NCI-H1092 (cell line): ENCODE measurements at places on chromosomes 7 and 10.

DNA sequence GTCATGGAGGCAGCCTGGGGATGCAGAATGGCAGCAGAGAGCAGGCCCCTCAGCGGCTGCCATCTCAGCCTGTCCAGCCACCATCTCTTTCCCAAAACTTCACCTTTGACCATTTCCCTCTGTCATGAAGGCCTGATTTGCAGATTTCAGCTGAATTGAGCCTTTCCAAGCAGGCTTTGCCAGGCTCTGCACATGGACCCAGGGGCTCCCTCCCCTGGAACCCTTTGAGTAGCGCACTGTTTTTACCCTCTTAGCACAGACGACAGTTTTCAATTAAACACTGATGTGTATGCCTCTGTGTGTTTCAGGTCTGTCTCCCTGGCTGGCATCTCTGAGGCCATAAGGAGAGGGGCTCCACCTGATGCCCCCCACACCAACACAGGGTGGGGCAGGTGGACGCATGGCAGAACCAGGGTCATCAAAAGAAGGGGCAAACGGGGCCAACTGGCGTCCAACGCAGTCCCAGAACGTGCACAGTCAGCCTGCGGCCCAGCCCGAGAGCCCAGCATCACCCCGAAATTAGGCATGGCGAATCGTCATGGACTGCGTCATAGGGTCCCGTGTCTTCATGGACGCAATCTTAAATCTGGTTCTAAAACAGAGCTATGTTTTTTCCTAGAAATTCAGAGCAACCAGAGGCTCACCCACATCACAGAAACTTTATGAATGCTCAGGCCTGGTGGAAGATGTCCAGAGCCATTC is 185.0 kb upstream of the TCERG1L start:
- DNase-seq: no peak

GRCh38 chr7:10596827-10597226 is 376.8 kb upstream of the PHF14 start:
- no peak for DNase-seq

DNA sequence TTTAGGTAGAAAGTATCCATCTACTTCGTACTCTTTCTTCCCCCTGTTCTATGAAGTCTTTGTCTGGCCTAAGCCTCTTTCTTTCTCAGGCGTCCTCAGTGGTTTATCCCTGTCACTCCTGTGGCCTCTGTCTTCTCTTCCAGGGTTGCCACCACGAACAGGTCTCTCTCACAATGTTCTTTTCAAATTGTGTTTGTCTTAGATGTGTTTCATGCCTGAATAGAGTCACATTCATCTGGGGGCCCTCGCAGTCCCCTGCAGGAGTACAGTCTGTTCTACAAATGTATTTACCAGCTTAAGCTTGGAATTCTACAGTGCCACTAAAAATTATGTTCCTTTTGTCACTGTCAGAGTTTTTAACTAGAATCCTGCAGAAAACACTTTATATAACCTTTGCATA is 680.4 kb upstream of the FOXK1 start:
- no peak for DNase-seq

- no peak for DNase-seq
Measured at GRCh38 chr10:75417522-75417927, 13.9 kb upstream of the LRMDA start.

DNA sequence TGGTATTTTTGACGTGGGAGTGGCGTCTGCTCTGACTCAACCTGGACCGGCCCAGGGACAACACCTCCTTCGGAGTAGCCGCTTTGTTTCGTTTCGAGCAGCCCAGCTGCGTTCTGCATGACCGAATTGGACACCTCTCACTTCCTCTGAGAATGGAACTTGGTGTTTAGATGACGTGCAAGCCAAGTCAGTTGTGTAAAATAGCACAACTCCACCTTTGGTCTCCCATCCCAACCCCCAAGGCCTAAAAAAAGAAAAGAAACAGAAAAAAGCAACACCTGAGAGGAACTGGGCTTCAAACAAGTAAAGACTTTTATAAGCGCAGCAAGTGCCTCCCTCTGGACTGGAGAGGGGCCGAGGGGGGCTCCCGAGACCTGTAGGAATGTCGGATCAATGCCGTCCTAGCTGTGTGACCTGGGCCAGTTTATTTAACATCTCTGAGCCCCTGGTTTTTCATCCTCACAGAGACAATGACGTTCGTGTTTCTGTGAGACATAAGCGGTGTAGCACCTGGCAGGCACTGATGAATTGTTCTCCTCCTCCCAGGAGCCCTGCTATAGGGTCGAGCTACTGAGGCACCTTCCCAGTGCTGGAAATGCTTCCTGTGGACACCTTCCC is 52.0 kb upstream of the SMNDC1 start:
- no peak for DNase-seq

DNA sequence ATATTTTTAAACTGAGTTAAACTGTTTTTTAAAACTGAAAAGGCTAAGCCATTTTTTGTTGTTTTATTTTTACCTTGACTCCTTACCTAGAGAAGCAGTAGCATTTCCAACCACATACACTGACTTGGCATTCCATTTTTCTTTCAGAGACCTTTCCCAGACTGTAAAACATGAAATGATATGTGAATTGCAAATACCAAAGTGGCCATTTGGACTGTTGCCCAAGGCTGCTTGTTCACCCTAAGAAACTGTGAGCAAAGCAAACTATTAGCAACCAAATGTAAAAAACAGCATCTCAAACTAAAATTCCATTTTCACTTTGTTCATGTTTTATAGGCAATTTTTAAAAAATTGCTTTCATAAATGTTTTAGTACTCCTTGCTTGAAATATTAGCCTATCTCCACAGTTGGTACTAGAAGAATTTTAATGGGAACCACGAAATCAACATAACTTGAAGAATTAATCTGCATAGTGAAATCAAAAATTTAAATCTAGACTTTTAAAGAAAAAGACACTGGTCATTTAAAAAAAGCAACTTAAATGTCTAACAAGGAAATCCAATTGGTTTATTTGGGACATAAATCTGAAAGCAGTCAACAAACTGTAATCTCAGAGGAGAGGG is 10.8 kb downstream of the UROS start:
- DNase-seq: no peak

GRCh38 chr7:124449896-124450295 is 315.7 kb downstream of the GPR37 start:
- DNase-seq: no peak

DNA sequence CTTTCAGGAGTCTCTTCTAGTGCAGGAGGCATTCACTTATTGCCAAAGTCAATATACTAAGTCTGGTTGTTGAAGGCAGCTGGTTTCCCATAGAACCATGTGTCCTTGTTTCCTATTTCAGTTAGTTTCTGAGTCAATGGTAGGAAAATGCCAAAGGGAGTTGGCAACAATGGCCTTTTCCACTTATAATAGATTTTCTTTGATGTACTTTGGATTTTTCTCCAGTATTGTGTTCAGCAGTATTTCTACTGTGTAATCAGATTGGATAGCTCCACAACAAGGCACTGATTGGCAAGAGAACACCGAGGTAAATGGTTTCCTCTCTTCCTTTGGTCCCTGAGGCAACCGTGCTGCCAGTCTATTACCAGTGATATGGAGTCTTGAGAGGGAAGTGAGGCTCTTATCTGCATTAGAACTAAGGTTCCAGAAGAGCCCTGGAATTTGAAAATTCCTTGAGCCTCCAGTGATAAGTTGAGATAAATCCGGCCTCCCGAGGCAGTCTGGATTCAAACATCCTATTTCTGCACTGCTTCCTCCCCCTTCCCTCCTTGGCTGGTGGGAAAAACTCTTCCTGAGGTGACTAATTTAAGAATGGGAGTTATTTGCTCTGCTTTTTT is 7.9 kb upstream of the SEPTIN7 start:
- peak; percentile 78 for DNase-seq

DNA sequence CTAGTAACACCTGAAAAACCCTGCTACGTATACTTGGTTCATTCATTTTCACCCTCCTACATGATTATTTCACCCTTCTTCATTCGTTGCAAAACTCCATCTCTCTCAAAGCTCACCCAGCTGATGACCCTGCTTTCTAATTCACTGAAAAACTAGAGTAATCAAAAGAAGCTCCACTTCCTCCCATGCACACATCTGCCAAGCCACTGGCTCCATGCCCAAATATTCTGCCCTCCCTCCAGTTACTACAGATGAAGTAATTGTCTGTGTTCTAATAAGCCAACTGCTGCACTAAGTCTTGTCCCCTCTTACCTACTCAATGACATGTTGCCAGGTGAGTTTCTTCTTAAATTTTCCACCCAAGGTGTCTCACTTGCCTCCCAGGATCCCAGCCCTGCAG is 96.9 kb upstream of the CCDC71L start:
- DNase-seq: peak; percentile 39

DNA sequence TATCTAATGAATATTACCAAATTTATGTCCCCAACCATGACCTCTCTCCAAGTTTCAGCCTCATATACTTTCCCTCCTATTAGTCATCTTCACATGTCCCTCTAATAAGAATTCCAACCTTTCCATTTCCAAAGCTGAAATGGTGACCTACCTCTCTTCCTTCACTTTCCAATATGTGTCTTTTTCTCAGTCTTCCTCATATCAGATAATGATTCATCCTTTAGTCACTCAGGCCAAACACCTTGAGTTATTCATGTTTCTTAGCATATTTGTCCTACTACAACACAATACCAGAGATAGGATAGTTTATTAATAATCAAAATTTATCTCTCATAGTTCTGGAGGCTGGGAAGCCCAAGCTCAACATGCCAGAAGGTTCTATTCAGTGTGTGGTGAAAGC is 318.5 kb upstream of the ZWINT start:
- DNase-seq: no peak

DNA sequence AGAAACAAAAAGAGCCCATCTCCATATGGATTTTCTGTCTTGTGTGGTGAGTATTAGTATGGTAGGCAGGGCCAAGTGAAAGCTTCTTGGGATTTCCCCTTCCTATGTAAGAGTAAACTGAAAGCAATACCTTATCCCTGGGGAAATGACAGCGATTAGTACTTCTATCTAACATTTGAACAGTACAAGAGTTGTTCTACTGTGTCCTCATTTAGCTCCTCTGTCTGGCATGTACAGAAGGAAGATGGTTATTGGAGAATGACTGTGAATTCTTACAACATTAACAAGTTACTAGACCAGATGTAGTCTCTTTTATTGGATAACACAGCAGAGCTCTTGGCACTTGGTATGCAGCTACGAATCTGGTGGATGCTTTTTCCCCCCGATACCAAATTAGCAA is 17.9 kb upstream of the TRIL start:
- no peak for DNase-seq

DNA sequence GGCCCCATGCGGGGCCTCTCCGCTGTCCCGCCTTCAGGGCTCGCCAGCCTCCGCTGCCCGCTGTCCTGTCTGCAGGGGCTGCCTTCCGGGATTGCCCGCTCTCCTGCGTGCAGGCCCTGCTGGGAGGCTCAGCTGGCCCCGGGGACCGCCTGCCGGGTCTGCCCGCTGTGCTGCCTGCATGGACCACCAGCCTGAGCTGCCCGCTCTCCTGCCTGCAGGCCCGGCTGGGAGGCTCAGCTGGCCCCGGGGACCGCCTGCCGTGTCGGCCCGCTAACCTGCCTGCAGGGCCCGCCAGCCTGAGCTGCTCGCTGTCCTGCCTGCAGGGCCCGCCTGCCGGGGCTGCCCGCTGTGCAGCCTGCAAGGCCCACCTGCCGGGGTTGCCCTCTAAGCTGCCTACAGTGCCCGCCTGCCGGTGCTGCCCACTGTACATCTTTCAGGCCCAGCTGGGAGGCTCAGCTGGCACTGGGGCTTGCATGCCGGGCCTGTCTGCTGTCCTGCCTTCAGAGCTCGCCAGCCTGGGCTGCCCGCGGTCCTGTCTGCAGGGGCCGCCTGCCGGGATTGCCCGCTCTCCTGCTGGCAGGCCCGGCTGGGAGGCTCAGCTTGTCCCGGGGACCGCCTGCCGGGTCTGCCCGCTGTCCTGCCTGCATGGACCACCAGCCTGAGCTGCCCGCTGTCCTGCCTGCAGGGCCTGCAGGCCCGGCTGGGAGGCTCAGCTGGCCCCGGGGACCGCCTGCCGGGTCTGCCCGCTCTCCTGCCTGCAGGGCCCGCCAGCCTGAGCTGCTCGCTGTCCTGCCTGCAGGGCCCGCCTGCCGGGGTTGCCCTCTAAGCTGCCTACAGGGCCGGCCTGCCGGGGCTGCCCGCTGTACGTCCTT is 165.1 kb downstream of the GLRX3 start:
- peak; percentile 33 for DNase-seq

- no peak for DNase-seq
Measured at GRCh38 chr10:132958883-132959558, 16.7 kb upstream of the CFAP46 start.

DNA sequence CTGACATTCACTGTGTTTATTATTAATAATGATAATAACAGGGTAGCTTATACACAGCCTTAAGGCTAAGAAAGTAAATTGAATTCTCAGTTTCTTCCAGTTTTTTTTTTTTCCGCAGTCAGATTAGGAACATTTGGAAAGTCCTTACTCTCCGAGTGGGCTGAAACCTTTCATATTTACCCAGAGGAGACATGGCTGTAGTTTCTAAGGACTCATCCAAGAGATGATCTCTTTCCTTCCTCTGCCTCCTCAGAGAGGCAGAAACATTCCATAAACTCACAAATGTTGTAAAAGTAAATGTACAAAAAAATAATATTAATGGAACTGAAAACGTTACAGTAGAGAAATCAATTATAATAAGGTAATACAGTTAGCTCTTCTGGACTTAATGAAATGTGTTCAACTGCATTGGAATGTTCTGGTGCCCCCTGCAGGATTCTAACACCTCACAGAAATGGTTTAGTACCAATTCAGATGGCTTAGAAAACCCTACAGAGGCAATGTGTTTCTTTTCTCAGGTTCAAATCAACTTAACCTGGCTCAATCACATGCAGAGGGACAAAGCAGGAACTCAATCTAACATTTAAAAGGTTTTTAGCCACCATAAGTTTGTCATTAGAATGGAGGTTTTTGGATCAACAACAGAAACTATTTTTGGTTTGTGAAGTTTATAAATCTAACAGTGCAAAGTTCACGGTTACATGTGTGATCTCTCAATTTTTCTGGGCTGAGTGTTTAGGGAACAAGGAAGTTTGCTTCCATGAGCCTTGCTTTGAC is 71.7 kb downstream of the ICA1 start:
- DNase-seq: peak; percentile 34

GRCh38 chr7:47383072-47383471 is 198.8 kb downstream of the TNS3 start:
- DNase-seq: no peak

DNA sequence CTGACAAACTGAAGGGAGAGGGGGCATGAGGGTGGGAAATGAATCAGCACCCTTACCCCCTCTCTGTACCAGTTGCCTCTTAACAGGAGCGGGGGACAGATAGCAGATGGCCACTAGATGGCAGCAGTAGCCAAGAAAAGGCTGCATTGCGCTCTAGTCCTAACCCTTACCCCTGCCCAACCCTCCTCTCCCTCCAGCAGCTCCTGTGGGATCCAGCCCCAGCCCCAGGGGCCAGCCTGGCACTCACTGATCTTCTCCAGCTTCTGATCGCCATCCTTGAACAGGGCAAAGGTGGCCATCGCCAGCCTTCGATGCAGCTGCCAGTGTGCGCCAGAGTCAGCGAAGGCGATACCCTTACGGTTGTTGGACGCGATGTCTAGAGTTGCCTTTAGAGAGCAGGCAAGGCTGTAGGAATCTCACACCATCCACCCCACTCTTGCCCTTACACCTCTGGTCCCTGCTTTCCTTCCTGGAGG is 2.2 kb downstream of the CYP17A1 start:
- peak; percentile 51 for DNase-seq

- DNase-seq: peak; percentile 21
Measured at GRCh38 chr7:16801111-16801542, 3.7 kb downstream of the AGR2 start.
